Psoas muscle (tissue), 8 donors: ENCODE measurements at places on chromosomes 3 and 15. TPM values are rescaled to one million over a fixed set of nuclear protein-coding genes. Genes with fewer than 3 reads are reported as not detected.
A peak's percentile ranks its signal among the peaks of the same experiment; 100 is the strongest.

GRCh38 chr3:113150250-113150649 lies 61.1 kb upstream of the BOC start:
- DNase-seq: no peak
- no peaks in the 10 kb centered on the region for H3K36me3 ChIP-seq
- no peak overlapping the region for H3K4me3 ChIP-seq
- H3K27me3 ChIP-seq: no peaks in the 10 kb centered on the region
- peaks cover 21% of the 10 kb centered on the region for H3K4me1 ChIP-seq

The SERINC4 gene
- 0.18 TPM for total RNA-seq

DNA sequence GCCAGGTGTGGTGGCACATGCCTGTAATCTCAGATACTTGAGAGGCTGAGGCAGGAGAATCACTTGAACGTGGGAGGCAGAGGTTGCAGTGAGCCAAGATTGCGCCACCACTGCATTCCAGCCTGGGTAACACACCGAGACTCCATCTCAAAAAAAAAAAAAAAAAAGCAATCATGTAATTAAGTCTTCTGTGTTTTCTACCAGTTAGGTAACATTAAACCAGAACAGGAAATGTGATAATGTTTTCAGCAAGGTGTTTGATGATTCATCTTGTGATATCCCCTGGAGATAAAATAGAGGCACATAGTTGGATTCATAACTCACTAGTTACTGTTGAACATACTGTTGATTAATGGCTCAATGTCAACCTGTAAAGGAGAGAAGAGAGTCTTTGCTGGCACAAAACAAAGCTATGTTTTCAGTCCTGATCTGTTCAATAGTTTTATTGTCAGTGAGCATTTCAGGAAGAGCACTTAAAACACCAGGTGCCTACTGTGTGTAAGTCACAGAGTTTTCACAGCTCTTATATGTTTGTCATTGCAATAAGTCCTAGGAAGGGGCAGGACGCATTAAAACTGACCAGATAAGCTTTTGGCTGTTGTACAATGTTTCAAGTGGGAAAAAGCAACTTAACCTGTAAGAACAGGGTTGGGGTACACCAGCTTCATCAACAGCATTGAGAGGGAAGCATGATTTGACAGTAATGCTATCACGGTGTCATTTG lies 19.5 kb downstream of the DNAJB11 start:
- peaks cover 15% of the 10 kb centered on the region for H3K36me3 ChIP-seq
- DNase-seq: no peak
- no peaks in the 10 kb centered on the region for H3K4me1 ChIP-seq
- no peak overlapping the region for H3K4me3 ChIP-seq
- no peak overlapping the region for H3K27ac ChIP-seq
- H3K27me3 ChIP-seq: no peaks in the 10 kb centered on the region

- H3K4me1 ChIP-seq: peaks cover 71% of the 10 kb centered on the region
- H3K4me3 ChIP-seq: no peak overlapping the region
- no peaks in the 10 kb centered on the region for H3K36me3 ChIP-seq
- DNase-seq: no peak
- H3K27me3 ChIP-seq: no peaks in the 10 kb centered on the region
- peak overlapping the region; percentile 92 for H3K27ac ChIP-seq
Observed at GRCh38 chr3:188188911-188189310, 35.0 kb downstream of the LPP start.

GRCh38 chr3:104606812-104607211 lies 759.9 kb upstream of the ALCAM start:
- DNase-seq: no peak
- H3K4me3 ChIP-seq: no peak overlapping the region
- H3K36me3 ChIP-seq: no peaks in the 10 kb centered on the region
- no peaks in the 10 kb centered on the region for H3K27me3 ChIP-seq
- H3K4me1 ChIP-seq: no peaks in the 10 kb centered on the region

GRCh38 chr3:11592445-11593298 lies 51.0 kb downstream of the VGLL4 start:
- H3K27me3 ChIP-seq: no peaks in the 10 kb centered on the region
- H3K36me3 ChIP-seq: no peaks in the 10 kb centered on the region
- peak overlapping the region; percentile 81 for H3K27ac ChIP-seq

- H3K27me3 ChIP-seq: no peaks in the 10 kb centered on the region
- DNase-seq: no peak
- no peaks in the 10 kb centered on the region for H3K36me3 ChIP-seq
- no peaks in the 10 kb centered on the region for H3K4me1 ChIP-seq
Observed at GRCh38 chr3:95097493-95097892, 1034.6 kb downstream of the NSUN3 start.

DNA sequence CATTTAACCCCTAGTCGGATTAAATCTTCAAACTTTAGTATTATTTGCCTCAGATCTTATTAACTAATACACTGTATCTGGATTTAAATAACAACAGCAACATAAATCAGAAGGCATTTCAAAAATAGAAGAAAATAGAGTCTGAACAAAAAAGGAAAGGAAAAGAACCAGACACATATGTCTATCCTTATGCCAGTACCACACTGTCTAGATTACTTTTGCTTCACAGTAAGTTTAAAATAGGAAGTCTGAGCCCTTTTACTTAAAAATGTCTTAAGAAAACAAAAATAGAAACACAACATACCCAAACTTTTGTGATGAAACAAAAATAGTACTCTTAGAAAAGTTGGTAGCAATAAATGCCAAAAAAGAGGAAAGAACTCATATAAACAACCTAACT lies 1615.8 kb downstream of the SI start:
- H3K27me3 ChIP-seq: no peaks in the 10 kb centered on the region
- H3K4me3 ChIP-seq: no peak overlapping the region
- DNase-seq: no peak
- no peaks in the 10 kb centered on the region for H3K36me3 ChIP-seq

- no peaks in the 10 kb centered on the region for H3K36me3 ChIP-seq
- peaks cover 18% of the 10 kb centered on the region for H3K4me1 ChIP-seq
- no peak overlapping the region for H3K4me3 ChIP-seq
- no peaks in the 10 kb centered on the region for H3K27me3 ChIP-seq
Observed at GRCh38 chr15:69926721-69927120, 171.0 kb downstream of the TLE3 start.

The SLC28A2 gene
- not detected for total RNA-seq

DNA sequence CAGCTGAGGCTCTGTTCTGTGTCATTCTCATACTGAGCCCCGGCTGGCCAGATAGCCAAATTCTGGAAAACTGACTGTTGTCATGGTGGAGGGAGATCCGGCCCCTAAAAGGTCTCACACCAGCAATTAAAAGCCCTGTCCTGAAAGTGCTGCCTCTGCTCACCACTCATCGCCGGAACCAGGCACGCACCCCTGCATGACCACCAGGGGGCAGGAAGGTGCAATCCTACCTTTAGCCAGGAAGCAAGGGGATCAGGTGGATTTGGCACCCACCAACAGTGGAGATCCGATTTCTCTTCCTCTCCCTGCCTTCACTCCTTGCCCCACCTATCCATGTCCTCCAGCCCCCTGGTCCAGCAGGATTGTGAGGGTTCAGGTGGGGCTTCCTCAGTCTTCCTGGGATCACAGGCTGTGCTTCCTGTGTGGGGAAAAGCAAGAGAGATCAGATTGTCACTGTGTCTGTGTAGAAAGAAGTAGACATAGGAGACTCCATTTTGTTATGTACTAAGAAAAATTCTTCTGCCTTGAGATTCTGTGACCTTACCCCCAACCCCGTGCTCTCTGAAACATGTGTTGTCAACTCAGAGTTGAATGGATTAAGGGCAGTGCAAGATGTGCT lies 16.1 kb upstream of the CACNA2D2 start:
- no peaks in the 10 kb centered on the region for H3K4me1 ChIP-seq
- H3K36me3 ChIP-seq: no peaks in the 10 kb centered on the region
- no peak overlapping the region for H3K4me3 ChIP-seq
- peak; percentile 73 for DNase-seq

The LRCH3 gene
- 24.8 TPM for total RNA-seq
